Naive thymus-derived CD4-positive, alpha-beta T cell (primary cell): ENCODE measurements at places on chromosomes 1 and 21. TPM values are rescaled to one million over a fixed set of nuclear protein-coding genes. Genes with fewer than 3 reads are reported as not detected.

GRCh38 chr21:38984982-38985567 lies 179.3 kb downstream of the ETS2 start:
- no peak for DNase-seq

DNA sequence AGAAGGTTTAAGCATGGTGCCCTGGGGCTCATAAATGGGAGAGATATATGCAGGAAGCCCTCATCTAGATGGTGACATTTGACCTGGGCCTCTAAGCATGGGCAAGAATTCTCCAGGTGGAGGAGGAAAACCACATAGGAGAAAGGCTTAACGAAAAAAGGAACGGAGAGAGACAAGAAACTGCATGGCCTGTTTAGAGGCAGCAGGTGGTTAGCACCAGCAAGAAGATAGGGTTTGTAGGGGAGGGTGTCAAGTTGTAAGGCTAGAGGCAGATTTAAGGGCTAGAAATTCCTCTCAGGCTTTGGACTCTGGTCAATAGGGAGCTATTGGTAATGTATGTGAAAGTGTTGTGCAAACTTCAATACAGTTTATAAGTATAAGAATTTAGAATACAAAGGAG lies 8.2 kb upstream of the MAPKAPK2 start:
- DNase-seq, result no peak

TP73 gene
- 0.45 TPM for total RNA-seq

EPHA8 gene
- total RNA-seq, result not detected
